Tongue (tissue), 3 donors: ENCODE measurements at places on chromosomes 12 and 14. TPM values are rescaled to one million over a fixed set of nuclear protein-coding genes. Genes with fewer than 3 reads are reported as not detected.

Gene VASH1
- 13.1 TPM for total RNA-seq

Gene ERBB3
- total RNA-seq, result 147 TPM

DNA sequence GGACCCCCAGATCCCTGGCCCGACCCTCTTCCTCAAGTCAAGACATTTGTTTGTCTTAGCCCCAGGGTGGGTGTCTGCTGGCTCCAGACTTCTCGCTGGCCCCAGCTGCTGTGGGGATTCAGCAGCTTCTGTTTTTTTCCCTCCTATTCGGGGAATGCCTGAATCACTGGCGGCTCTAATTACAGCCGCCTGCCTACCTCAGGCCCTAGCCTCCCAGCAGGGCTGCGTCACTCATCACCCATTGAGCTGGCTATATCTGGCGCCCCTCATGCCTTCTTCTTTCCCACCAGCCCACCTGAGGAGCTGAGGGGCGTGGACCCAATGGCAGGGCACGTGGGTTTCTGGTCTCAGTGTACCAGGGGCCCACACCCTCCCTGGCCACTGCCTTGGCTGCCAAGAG lies 10.1 kb downstream of the KRT80 start:
- DNase-seq, result peak; percentile 95

DNA sequence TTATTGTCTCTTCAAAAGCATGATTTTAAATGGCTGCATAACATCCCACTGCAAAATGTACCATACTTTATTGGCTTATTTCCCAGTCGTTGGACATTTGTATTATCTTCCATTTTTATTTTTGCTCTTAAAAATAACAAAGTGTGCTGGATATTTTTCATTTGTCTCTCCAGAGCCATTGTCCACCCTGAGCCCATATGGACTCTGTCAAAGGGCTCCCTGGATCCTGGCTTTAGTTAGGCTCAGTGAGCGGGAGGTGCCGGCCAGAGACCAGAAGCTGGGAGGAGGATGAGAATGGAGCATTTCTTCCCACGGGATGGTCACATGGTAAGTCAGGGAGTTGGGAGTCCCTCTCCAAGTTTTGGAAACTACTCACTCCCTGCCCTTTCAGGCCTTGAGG lies 296.9 kb downstream of the NUAK1 start:
- no peak for DNase-seq

- no peak for DNase-seq
These were observed 10.9 kb upstream of the TESC start for GRCh38 chr12:117109943-117110635.

DNA sequence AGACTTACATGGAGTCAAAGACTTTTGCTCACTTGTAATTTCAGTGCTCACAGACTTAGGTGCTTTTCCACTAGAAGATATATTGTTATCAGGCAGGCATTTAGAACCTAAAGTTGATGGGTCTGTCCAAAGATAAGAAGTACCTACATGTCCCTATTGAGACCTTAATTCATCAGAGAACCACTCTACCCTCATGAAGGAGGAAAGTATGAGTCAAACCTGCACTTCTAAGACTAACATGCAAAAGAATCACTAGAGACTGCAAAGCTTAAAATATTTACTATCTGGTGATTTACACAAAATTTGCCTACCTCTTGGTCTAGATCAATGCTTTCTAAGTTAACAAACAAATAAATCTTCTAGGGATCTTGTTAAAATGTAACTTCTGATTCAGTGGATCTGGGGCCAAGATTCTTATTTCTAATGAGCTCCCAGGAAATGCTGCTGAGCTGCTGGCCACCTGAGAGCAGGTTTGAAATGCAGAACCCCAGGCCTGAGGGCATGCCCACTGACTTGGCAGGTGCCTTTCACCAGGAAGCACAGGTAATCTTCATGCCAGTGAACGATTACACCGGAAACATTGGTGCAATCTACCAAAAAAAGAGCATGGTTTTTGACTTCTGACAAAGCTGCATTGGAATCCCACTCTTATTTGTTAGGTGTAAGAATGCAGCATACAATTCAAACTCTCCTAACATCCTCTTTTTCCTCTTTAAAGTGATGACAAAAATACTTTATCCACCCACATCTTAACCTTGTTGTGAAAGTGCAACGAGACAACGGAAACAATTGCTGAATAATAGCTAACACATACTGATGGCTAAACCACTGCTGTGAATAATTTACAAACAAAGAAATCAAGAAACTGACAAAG lies 214.2 kb downstream of the ADAMTS20 start:
- DNase-seq, result no peak
